NCI-H2029 treated with DMSO at 0.1 percent for 48 hours (cell line): ENCODE measurements at places on chromosomes 13 and 19.

DNA sequence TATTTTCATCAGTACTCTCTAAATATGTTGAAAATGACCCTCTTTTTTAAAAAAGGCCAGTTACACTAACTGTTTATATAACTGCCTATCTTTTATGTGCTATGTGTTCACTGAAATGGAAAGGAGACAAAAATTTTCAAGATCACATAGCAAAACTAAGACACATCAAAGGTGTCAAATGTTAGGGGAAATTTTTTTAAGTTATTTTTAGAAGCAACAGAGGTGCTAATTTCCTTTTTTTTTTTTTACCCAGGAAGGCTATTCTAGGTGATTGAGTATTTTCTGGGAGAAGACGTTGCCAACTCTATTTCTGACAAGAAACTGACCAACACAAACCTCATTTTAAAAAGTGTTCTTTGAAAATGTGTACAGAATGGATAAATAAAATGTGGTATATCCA is 45.7 kb downstream of the ELF1 start:
- DNase-seq, result no peak

- no peak for DNase-seq
Observed at GRCh38 chr13:83281654-83282053, 600.6 kb downstream of the SLITRK1 start.

DNA sequence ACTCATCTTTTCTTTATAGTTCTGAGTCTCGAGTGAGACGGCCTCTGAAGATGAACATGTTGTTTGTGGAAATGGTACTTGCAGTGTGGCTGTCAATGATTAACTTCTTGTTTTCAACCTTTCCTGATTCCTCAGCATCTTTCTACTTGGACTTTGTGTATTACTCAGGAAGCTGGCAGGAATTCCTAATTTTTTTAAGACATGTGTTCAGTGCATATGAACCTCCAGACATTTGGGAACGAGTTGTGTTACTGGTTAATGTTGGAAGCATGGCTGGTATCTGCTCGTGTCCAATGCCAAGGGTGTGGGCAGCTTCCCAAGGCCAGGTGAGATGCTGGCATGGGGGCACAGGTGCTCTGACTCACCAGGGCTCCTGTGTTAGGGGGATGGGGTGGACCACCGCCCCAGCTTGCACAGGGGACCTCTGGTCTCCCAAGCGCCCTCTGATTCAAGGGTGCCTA is 61.1 kb upstream of the MCF2L start:
- no peak for DNase-seq

DNA sequence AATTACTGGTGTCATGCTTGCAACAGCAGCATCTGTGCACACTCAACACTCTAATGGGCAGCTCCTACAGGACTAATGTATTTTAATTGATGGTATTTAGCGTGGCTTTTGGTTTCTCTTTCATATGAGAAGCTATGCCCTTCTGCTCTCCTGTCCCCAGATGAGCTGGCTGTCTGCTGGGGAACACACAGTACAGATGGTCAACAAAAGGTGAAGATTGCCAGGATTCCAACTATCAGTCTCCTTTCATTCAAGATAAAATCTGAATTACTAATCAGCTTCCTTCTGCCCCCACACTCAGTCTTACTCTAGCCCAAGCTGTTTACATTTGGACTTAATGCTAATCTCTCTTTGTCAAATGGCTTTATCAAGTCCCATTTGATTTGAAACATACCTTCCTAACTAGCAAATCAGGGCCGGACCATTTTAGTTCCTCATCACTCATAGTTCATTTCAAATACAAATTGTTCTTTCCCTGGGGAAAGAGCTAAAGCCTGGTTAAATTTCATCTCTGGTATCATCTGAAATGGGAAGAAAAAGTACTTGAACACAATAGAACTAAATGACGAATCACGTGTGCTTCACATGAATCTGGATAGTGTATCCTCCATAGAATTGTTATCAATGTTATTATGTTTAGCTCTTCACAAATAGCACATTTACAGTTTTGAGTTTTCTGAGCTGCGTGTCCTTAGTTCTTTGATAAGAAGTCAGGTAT is 988.0 kb downstream of the PCDH17 start:
- DNase-seq, result no peak

DNA sequence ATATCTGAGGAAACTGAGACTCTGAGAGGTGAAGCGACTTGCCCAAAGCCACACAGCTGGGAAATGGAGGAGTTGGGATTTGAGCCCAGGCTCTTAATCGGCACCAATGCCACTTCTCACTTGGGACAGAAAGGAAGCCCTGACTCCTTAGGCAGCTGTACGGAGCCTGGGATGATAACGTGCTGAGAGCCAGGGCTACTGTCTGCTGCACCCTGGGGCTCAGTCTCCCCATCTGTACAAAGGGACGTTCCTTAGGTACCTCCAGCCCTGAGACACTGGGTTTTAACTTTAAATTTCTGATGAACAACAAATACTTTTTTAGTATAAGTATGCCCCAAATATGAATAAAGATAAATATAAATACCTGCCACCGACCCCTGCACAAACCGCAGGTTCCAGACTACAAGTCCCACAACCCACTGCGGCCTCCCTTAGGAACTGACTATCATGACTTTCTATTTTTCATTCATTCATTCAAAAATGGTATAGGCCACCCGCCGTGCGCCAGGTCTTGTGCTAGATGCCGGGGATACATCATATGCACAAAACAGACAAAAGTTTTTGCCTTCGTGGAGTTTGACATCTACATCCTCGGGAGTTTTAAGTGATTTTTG is 776 bp upstream of the NCLN start:
- DNase-seq, result peak; percentile 79
